ENCODE measurements at places on chromosomes 4 and X.

GRCh38 chr4:168272488-168272887, 46.1 kb downstream of the DDX60 start:
- ATAC-seq = no peak

DNA sequence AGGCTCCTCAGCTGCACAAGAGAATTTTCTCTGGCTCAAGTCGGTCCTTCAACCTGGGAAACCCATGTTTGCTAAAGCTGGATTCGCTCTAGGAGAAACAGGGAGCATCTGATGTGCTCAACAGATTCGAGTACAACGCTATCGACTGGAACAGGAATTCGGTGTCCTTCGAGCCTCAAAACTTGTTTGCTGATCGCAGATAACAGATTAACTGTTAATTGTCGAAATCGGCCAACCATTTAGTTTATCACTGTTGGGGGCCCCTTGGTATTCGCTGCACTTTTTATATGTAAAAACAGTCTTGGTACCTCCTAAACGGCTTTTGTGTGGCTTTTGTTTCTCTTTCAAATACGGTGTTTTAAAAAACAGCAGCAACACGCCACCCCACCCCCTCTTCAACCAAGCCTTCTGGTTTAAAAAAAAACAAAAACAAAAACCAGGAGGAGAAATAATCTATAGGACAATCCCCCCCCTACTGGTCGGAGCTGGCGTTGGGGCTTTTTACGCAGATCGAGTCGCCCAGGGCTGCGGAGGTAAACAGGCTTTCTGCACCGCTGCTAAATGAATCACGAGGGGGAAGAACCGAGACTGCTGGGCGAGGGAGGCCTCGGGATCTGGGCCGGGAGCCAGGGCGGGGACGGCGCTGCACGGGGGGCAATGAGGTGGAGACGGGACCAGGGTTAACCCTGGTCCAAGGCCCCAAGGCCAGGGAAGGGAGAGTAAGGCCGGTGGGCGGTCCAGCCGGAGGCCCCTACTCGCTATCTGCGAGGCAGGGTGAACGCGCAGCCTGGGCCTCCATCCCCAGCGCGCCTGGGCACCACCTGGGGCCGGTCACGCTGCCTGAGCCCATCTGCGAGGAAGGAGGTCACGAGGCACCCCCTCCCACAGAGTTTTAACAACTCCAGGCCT, 71.7 kb upstream of the BCOR start:
- ATAC-seq = peak; percentile 79

DNA sequence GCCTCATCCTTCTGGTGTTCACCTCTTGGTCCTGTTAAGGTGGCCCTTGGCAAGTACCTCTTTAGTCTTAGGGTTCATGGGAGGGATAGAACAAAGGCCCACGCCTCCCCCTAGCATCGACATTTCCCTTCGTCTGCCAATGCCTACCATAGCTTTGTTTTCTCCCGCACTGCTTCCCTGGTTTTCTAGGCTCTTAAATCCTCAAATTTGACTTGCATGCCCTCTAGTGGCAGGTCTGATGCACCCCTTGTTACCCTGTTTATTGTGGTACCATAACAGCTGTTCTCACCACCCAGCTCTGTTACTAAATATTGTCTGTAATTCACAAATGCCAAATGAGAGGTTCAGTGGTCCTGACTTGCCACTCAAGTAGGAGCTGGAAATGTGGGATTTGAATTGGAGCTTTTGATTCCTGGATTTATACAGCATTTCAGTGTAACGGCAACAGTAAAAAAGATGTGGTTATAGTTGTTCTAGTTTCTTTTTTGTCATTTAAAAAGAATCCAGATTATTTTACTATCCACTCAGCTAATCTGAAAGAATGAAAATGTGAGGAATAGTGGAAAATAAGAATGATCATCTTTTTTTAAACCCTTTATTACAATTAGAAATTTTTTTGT, 100.1 kb downstream of the REPS2 start:
- peak; percentile 98 for ATAC-seq

- no peak for ATAC-seq
These were observed 23.0 kb upstream of the GTPBP6 start for GRCh38 chrX:341541-342101.

- ATAC-seq = no peak
These were observed 93.2 kb upstream of the FAM47B start for GRCh38 chrX:34849371-34849770.

All from SK-N-SH treated with all-trans-retinoic acid at 6 μM for 48 hours (cell line).